ENCODE measurements at places on chromosomes 7 and 10.

GRCh38 chr10:124619802-124620490, 124.2 kb downstream of the FAM53B start:
- DNase-seq = no peak

DNA sequence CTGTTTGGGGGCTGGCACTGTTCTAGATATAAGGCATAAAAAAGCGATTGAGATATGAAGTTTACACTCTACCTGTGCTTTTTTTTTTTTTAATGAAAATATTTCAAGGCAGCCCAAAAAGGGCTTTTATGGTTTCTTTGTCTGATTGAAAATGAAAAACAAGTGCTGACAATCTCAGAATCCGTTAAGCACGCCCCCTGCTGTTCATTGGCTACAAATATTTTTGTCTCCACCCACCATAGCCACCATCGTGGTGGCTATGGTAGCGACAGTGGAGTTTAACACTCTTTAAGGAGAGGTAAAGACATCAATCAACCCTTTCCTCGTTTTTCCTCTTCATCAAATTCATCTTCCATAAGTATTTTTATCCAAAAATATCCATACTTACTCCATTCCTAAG, 94.2 kb downstream of the CD36 start:
- no peak for DNase-seq

- DNase-seq = no peak
Measured at GRCh38 chr10:58516119-58516518, 3.4 kb downstream of the BICC1 start.

GRCh38 chr7:100895956-100896731, 456 bp upstream of the ACHE start:
- DNase-seq = no peak

GRCh38 chr10:78726171-78726570, 342.6 kb upstream of the ZMIZ1 start:
- no peak for DNase-seq

DNA sequence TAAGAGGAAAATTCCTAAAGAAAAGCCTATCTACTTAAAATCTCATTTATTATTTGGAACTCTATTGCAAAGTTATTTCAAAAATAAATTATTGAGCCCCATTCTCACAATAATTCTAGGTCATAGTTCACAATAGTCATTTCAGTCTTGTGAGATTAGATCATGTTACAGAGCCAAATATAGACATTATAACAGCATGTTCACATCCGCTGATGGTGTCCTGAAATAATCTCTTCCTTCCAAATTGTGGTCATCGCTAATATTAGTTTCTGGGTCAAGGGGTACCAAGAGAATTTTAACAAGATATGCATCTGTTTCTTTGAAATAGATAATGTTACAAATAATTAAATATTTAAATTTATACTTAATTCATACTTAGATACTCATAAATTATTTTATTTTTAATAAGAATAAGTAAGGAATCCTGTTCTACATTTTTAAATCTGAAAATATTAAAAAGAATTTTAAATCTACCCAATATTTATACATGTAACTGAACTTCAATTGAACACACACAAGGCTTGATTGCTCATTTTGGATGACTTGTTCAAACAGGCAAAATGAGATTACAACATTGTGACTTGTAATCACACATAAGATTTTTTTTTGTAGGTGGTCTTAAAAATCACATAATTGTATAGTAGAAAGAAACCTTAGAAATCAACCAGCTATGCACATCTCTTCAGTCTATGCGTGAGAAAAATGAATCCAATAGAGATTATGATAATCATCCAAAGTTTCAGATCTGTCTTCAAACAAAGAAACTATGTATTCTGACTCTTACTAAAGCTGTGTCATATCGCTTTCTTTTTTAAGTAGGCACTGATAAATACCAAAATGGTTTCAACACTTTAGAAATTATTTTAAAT, 13.1 kb downstream of the GNAT3 start:
- no peak for DNase-seq
